ENCODE measurements at places on chromosomes 5 and 9.

DNA sequence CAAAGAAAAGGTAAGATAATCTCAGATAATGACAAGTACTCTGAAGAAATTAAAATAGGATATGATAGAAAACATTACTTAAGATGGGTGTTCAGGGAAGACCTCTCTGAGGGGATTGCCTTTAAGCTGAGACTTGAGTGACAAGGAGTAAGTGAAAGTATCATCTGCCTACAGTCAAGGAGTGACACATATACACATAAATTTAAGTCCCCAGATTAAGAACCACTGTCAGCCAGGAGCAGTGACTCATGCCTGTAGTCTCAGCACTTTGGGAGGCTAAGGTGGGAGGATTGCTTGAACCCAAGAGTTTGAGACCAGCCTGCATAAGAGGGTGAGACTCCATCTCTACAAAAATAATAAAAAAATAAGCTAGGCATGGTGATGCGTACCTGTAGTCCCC lies 19.7 kb upstream of the ANKHD1 start:
- no peak for DNase-seq

DNA sequence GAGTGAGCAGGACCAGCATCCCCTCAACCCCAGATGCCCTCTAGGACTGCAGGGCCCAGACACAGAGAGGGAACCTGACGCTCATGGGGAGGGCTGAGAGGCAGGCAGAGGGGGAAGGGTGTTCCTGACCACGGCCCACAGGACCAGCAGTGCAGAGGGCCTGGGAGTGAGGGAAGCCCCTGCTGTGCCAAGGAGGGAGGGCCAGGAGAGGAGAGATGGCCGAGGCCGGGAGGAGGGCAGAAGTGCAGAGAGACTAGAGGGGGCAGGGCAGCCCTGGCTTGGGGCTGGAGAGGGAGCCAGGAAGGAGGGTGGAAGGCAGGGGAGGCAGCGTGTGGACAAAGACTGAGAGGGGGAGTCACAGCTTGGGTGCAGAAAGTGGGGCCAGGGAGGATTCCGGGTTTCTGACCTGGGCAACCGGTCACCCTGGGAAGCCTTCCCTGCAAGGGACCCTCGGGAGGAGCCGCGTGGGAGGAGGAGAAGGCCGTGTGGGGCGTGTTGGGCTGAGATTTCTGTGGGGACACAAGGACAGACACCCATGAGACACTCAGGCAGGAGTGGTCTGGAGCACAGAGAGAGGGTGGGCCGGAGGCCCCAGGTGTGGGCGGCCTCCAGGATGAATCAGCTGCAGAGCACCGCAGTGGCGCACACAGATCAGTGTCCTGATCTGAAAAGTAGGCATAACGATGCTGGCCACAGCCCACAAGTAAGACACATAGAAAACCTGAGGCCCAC lies 117.5 kb downstream of the ADAMTS2 start:
- DNase-seq = no peak

DNA sequence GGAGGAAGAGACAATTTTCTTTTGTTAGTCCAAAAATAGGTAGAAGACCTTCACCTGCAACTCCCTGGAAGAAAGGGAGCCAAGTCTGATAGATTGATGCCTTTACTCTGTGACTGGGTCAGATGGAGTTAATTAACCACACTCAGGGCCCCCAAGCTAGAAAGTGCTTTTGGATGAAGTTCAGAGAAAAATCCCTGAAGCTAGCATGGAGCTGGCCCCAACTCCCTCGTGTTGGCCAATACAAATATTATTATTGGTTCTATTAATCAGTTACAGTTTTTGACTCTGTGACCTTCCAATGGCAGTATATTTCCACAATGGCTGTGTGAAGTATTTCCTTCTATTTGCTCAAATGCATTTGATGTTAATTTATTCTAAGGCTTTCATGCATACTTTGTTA lies 1753.5 kb downstream of the EFNA5 start:
- peak; percentile 20 for DNase-seq

GRCh38 chr9:125586172-125586511 lies 120.9 kb downstream of the MAPKAP1 start:
- no peak for DNase-seq

DNA sequence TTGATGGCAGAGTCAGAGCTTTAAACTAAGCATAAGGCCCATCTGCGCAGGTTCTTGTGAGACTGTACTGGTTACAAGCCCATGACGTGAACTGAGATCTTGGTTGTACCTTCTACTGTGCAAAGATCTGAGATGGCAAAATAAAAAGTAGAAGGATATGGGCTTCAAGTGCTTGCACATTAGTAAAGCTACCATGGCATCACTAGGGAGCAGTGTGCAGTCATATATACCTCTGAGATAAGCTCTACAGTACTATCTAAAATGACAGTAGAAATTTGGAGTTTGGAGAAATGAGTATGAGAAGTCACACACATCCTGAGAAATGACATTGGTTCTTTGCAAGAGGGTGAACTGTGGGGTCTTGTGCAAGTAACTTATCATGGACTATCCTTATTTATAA lies 408.2 kb upstream of the PRR16 start:
- DNase-seq = peak; percentile 64

DNA sequence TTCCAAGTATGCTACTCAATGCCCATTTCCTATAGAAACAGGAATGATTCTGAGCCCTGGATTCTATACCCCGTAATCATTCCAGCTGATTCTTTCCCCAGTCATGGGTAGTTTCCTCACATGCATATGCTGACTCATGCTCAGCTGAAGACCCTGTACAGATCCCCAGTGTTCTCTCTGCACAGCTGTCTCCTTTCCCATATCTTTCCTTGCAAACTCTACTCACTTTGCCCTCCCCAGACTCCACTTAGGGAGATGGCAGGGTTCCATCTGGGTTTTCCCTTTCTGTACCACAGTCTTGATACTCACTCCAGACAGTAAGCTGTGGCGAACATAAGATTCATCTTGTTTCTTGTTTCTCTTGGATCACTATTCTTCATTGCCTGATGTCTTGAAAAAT lies 357.6 kb downstream of the RAB3C start:
- DNase-seq = peak; percentile 83

DNA sequence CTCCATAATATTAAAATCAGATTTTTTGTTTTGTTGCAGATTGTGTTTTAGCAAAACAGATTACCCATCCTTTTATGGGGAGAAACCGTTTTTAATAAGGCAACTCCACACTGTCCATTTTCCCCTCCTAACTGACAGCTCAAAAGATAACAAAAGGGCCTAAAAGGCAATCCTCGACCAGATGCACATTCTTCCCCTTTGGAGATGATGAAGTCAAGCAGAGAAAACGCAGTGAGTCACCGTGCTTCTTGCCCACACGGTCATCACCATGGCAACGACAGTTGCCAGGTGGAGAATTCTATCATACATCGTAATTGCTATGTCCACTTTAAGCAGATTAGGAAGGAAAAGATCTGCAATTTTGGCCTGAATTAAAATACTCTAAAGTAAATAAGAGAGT lies 96.4 kb downstream of the DIRAS2 start:
- DNase-seq = peak; percentile 91

DNA sequence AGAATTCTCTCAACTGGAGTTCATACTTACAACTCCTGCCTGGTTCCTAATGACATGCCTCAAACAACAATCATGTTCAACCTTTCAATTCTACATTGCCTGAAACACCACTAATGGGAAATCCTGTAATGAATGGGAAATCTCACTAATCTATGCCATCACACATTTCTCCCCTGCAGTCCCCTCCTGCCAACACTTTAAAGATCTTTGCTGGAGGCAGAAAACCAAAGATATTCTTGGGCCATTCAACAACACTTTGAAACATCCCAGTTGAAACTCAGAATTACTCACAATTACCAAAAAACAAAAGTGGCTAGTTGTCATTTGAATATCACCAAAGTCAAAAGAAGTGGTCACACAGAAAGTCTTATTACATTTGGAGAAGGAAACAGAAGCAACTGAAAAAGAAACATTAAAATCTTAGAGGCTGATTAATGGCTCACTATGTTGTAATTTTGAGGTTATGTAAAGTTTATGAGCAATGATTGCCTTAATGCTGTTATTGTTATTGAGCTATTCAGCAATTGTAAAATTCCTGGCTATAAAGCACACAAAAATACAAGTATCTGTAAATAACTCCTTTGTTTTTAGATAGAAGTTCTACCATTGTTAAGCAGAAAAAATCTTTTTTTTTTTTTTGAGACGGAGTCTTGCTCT lies 313.4 kb upstream of the SLC30A5 start:
- DNase-seq = no peak

DNA sequence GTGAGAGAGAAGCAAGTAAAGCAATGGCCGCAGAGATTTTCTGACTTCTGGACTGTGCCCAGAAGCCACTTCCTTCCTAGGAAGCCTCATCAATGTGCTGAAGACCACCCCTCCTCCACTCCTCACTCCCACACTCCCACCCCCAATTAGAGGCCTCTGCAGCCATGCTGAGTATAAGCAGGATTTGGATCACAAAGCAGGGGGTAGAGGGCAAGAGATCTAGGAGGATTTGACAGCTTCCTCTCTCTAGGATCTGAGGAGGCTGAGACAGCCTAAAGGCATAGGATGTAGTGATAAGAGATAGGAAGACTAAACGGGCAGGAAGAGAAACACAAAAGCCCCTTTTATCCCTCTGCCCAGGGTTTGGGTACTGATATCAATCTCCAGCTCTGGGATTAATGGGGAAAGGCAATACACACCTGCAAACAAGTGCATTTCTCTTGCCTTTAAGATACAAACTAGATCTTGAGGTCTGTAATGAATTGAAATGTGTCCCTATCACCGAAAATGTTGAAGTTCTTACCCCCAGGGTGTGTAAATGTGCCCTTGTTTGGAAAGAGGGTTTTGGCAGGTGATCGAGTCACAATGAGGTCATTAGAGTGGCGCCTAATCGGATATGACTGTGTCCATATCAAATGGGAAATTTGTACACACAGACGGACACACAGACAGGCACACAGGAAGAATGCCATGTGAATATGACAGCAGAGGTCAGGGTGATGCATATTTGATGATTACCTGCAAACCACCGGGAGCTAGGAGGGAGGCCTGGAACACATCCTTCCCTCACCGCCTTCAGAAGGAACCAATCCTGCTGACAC lies 28.5 kb downstream of the KCNV2 start:
- no peak for DNase-seq

DNA sequence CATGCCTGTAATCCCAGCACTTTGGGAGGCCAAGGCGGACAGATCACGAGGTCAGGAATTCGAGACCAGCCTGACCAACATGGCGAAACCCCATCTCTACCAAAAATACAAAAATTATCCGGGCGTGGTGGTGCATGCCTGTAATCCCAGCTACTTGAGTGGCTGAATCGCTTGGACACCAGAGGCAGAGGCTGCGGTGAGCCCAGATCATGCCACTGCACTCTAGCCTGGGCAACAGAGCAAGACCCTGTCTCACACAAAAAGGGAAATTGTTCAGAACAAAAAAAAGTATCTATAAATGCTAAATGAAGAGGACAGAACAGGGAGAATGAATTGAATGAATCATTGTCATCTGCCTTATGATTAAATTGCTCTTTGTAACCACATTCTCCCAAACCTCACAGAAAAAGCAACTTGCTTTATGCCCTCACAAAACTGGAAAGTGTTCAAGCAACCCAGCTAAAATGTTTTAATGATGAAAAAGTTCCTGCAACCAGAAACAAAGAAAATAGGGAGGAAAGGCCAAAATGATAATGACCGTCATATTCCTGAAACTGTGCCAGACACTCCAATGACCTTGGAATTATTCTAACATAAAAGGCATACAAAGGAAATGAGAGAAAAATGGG lies 83.7 kb downstream of the SERINC5 start:
- DNase-seq = no peak

GRCh38 chr5:139186752-139187326 lies 11.3 kb downstream of the SIL1 start:
- no peak for DNase-seq

DNA sequence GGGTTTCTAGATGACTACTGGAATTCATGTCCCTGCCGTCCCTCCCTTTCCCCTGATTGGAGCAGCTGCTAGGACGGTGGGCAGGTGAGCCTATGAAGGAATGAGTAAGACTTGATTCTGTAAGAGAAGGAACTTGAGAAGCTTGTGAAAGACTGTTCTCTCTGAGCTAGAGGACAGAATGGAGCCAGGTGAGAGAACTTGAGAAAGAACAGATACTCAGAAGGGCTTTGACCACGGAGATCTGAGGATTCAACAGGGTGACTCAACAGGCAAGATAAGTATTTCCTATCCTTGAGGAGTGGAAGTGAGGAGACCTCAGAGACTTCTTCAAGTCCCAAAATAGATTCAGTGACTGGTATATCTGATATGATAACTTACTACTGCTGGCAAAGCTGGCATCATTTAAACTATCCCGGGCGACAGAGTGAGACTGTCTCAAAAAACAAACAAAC lies 41.9 kb downstream of the HSDL2 start:
- DNase-seq = peak; percentile 4

DNA sequence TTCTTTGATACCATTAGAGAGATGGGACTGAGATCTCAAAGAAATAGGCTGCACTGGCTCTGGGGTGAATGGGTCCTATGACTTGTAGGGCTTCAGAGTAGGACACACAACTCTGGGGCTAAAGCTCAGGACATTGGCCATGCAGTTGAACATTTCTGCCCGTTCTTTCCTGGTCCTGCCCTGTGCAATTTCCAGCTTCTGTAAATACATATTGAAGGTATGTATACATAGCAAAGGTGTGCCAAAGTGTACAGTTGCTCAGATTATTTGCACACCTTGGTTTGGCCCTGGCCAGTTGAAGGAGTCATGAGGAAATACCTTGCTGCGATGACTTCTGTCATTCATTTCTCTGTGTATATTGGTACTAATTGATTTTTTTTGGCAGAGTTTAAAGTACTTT lies 52.8 kb upstream of the TAF11L2 start:
- no peak for DNase-seq

GRCh38 chr9:8845808-8846207 lies 1046.2 kb upstream of the DMAC1 start:
- no peak for DNase-seq

- DNase-seq = no peak
These were observed 280.4 kb downstream of the CDH9 start for GRCh38 chr5:26757941-26758340.

DNA sequence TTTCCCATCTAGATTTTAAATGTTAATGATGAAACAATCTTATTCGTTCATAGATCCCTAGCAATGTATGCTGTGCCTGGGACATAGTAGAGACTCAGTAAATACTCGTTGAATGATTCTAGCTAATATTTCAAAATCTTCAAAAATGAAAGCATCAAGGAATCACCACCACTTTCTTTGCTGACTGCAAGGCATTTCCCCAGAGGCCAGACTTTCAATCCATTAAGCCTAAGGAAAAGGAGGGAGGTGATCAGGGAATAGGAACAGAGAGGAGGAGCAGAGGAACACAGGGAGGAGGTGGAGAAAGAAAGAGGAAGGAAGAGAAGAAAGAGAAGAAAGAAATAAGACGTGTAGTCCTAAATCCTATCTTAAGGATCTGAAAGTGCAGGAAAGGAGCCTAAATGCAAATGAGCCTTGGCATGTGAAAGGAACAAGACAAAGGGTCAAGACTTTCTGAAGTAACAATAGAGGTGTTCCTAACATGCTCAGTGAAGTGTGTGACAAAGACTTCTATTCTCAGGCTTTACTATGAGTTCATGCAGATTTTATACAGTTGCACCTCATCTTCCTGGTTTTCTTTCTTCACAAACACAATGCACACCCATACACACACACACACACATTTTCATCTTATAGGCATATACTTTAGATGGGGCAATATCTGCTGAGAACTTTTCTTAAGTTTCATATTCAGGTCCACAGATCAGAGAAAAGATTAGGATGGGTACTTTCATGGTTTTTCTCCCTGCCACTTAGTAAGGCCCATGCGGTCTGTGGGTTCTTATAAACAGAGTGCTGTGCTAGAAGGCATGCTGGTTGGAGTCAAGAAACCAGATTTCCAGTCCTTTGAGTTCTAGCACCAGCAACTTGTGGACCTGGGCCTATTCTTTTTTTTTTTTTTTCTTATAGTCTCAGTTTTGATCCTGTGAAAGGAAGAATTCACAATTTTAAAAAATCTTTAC lies 512.2 kb upstream of the TNC start:
- DNase-seq = peak; percentile 56

GRCh38 chr9:86134361-86134760 lies 35.0 kb upstream of the GOLM1 start:
- DNase-seq = no peak

Data from fibroblast of upper back skin (primary cell).